ENCODE measurements at places on chromosomes 2 and 18.

GRCh38 chr2:12282780-12283695 is 433.7 kb upstream of the TRIB2 start:
- H3K36me3 ChIP-seq = no peaks in the 10 kb centered on the region
- H3K4me3 ChIP-seq = no peak overlapping the region
- no peak for DNase-seq
- H3K4me1 ChIP-seq = peaks cover 11% of the 10 kb centered on the region
- H3K27ac ChIP-seq = no peak overlapping the region

GRCh38 chr18:63336366-63337099 is 17.0 kb upstream of the BCL2 start:
- H3K36me3 ChIP-seq = peaks cover 58% of the 10 kb centered on the region
- no peaks in the 10 kb centered on the region for H3K27me3 ChIP-seq
- H3K4me3 ChIP-seq = peak overlapping the region; percentile 37
- peak overlapping the region; percentile 84 for H3K27ac ChIP-seq

GRCh38 chr2:51084750-51085149 is 52.8 kb upstream of the NRXN1 start:
- no peaks in the 10 kb centered on the region for H3K36me3 ChIP-seq
- no peaks in the 10 kb centered on the region for H3K4me1 ChIP-seq
- no peak for DNase-seq
- H3K4me3 ChIP-seq = no peak overlapping the region

DNA sequence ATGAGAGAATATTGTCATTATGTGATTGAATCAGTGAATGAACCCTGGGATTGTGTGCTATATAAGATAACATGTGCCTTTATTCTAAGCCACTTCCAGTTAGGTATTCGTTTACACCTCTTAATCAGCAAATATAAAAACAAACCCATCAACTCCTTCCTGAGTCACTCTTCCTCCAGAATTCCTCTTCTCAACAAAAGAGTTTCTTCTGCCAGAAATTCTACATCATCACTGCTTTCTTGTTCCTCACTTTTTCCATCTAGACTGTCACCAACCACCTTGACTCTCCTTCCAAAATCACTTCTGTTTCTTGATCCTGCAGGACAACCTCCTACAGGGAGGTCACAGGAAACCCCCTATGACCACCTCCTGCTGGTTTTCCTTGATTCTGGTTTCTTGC is 261.4 kb downstream of the CYP26B1 start:
- peak; percentile 63 for DNase-seq
- no peak overlapping the region for H3K4me3 ChIP-seq
- H3K27ac ChIP-seq = no peak overlapping the region

DNA sequence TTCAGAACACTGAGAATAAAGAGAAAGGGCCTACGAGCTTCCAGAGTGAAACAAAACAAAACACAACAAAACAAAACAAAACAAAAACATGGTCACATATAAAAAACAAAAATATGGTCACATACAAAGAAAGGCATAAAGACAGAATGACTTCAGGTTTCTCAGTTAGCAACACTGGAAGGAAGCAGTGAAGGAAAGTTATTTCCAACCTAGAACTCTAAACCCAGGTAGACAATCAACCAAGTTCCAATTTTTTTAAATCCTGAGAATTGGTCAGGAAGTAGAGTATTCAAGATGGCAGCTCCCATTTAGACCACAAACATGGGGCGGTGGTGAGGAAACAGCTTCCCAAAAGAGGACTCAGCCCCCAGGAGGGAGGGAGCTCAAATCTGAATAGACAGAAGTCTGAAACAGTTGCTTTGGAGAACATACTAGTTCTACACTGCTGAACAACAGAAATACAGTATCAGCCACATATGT is 9.1 kb downstream of the DRC1 start:
- no peak overlapping the region for H3K4me3 ChIP-seq
- no peaks in the 10 kb centered on the region for H3K27me3 ChIP-seq
- no peaks in the 10 kb centered on the region for H3K4me1 ChIP-seq
- H3K27ac ChIP-seq = no peak overlapping the region
- no peak for DNase-seq

DNA sequence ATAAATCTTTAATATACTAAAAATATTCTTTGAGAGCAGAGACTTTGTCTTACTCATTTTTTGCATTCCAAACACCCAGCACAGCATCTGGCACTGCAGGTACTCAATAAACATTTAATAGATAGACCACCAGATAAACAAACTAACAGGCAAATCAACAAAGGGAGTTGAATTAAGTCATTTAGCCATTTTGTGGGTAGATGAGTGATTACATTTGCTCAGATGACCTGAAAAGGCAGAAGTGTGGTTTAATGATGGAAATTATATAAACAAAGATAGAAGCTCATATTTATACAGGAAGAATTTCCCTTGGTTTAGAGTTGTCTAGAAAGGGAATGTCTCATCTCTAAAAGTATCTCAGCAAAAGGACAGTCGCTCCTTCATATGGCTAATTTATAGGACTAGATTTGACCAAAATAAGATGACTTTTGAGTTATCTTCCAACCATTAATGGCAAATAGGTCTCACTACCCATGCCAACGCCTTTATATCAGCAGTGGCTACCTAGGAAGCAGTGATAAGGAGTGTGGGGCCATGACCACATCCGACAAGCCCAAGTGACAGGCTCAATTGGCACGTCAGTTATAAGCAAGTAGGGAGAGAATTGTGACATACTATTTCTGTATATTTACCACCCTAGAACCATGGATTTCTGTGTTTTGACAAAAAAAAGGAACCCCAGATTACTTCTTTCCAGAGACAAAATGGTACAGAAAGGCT is 173.5 kb downstream of the ATAD2B start:
- peaks cover 12% of the 10 kb centered on the region for H3K36me3 ChIP-seq
- no peak for DNase-seq
- H3K4me1 ChIP-seq = peaks cover 31% of the 10 kb centered on the region

GRCh38 chr18:63831080-63831788 is 56.0 kb downstream of the SERPINB7 start:
- DNase-seq = peak; percentile 69
- H3K4me1 ChIP-seq = peaks cover 66% of the 10 kb centered on the region
- no peak overlapping the region for H3K4me3 ChIP-seq
- H3K36me3 ChIP-seq = no peaks in the 10 kb centered on the region

GRCh38 chr2:27441958-27442919 is at the start of gene KRTCAP3:
Gene KRTCAP3 (plus strand): TSS chr2:27442381. CDS start chr2:27442413, 32 bp downstream.
- no peak within 1 kb of the TSS for H3K4me3 ChIP-seq
- no peak for DNase-seq
- peaks cover 33% of the 10 kb centered on the region for H3K36me3 ChIP-seq

DNA sequence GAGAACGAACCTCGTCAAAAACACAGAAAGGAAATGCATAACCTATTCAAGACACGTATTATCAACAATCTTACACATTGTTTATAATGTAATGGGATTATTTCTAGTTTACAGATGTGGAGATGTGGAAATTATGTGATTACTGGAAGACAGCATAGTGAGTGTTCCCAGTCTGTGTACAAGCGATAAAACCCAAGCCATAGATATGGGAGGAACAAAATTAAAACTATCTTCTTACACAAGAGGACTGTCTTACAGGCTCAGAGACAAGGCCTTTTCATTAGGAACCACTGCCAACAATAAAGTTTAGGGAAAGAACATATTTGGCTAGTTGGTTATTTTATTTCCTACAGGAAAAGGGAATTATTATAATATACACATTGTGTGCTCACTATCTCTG is 20.3 kb downstream of the COBLL1 start:
- no peak for DNase-seq
- no peak overlapping the region for H3K27ac ChIP-seq
- H3K27me3 ChIP-seq = no peaks in the 10 kb centered on the region

DNA sequence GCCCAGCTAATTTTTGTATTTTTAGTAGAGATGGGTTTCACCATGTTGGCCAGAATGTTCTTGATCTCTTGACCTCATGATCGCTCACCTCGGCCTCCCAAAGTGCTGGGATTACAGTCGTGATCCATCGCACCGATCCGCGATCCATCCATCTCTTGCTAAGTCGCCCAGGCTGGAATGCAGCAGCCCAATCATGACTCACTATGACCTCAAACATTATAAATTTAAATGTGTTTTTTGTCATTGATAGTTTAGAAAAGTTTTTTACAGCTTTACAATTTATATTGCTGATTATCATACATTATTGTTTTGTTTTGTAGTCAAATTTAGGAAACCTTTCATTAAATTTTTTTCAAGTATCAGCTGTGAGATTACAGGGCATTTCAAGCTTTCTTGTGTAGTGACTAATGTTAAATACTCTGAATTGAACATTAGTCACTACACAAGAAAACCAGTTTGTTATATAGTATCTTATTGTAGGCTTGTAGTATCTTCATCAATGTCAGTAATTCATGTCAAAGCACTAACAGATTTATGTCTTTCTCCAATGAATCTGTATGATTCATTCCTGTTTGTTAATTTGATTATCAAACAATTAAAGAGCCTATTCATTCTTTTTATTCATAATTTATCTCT is 37.5 kb downstream of the NR4A2 start:
- no peak overlapping the region for H3K4me3 ChIP-seq
- peak; percentile 17 for DNase-seq
- no peaks in the 10 kb centered on the region for H3K36me3 ChIP-seq
- no peaks in the 10 kb centered on the region for H3K27me3 ChIP-seq

- H3K27ac ChIP-seq = no peak overlapping the region
- no peak overlapping the region for H3K4me3 ChIP-seq
- peak; percentile 63 for DNase-seq
- H3K27me3 ChIP-seq = peaks cover 27% of the 10 kb centered on the region
- H3K4me1 ChIP-seq = no peaks in the 10 kb centered on the region
- no peaks in the 10 kb centered on the region for H3K36me3 ChIP-seq
Measured at GRCh38 chr2:26652361-26653041, 11.3 kb upstream of the CIB4 start.

DNA sequence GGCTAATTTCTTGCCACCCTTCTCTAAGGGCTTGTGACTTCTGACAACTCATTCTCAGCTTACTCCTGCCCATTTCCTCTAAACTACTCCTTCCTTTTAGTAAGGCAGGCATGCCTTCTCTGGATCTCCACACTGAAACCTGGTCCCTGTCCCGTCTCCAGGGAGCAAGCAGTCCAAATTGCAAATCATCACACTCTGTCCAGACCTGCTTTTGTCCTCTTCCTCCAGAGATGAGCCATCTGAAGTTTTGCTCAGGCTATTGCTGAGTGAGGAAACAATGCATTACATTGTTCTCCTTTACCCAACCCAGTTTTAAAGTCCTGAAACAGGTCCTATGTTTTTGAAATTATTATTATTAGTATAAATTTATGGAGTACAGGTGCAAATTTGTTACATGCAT is 57.3 kb downstream of the ARHGAP25 start:
- no peak for DNase-seq
- no peak overlapping the region for H3K4me3 ChIP-seq
- no peaks in the 10 kb centered on the region for H3K4me1 ChIP-seq

GRCh38 chr2:220394433-220394832 is 767.0 kb downstream of the SLC4A3 start:
- peak; percentile 60 for DNase-seq
- no peak overlapping the region for H3K4me3 ChIP-seq
- no peak overlapping the region for H3K27ac ChIP-seq
- H3K27me3 ChIP-seq = no peaks in the 10 kb centered on the region
- no peaks in the 10 kb centered on the region for H3K36me3 ChIP-seq
- H3K4me1 ChIP-seq = no peaks in the 10 kb centered on the region

GRCh38 chr18:77043541-77044280 is 88.9 kb downstream of the MBP start:
- DNase-seq = no peak
- H3K36me3 ChIP-seq = no peaks in the 10 kb centered on the region
- H3K27me3 ChIP-seq = no peaks in the 10 kb centered on the region
- no peak overlapping the region for H3K4me3 ChIP-seq

GRCh38 chr2:11430729-11431128 is 35.2 kb downstream of the E2F6 start:
- no peak overlapping the region for H3K4me3 ChIP-seq
- no peaks in the 10 kb centered on the region for H3K36me3 ChIP-seq
- no peak overlapping the region for H3K27ac ChIP-seq
- no peaks in the 10 kb centered on the region for H3K27me3 ChIP-seq

GRCh38 chr2:67311536-67311935 is 85.6 kb upstream of the ETAA1 start:
- peaks cover 30% of the 10 kb centered on the region for H3K4me1 ChIP-seq
- DNase-seq = peak; percentile 67
- no peak overlapping the region for H3K4me3 ChIP-seq
- no peaks in the 10 kb centered on the region for H3K36me3 ChIP-seq
- no peak overlapping the region for H3K27ac ChIP-seq

GRCh38 chr2:174518395-174518794 is 31.6 kb upstream of the GPR155 start:
- H3K27me3 ChIP-seq = peaks cover 35% of the 10 kb centered on the region
- no peak overlapping the region for H3K27ac ChIP-seq
- peak; percentile 26 for DNase-seq

- no peak overlapping the region for H3K4me3 ChIP-seq
- no peaks in the 10 kb centered on the region for H3K27me3 ChIP-seq
- H3K4me1 ChIP-seq = peaks cover 26% of the 10 kb centered on the region
- H3K27ac ChIP-seq = no peak overlapping the region
Measured at GRCh38 chr2:216644842-216645635, 11.8 kb downstream of the IGFBP2 start.

GRCh38 chr18:66013969-66014368 is 263.2 kb downstream of the CDH7 start:
- H3K4me3 ChIP-seq = no peak overlapping the region
- H3K4me1 ChIP-seq = no peaks in the 10 kb centered on the region
- H3K27ac ChIP-seq = no peak overlapping the region
- H3K27me3 ChIP-seq = no peaks in the 10 kb centered on the region

DNA sequence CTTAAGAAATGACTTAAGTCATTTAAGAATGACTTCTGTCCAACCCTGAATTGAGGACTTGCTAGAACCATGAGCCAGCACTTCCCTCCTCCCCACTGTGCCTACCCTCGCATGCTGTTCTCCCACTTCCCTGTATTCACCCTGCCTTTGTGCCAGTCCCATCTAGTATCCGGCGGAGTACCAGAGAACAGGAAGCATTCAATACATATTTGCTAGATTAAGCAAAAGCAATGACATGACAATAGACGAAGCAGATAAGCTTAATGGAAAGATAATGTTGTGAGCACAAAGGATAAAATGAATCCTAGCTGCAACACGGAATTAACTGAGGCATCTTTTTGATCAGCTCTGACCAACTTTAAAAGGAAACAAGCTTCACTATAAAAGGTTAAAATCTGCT is 328.5 kb downstream of the TDRD15 start:
- no peaks in the 10 kb centered on the region for H3K27me3 ChIP-seq
- DNase-seq = no peak
- H3K4me1 ChIP-seq = no peaks in the 10 kb centered on the region
- no peak overlapping the region for H3K4me3 ChIP-seq

DNA sequence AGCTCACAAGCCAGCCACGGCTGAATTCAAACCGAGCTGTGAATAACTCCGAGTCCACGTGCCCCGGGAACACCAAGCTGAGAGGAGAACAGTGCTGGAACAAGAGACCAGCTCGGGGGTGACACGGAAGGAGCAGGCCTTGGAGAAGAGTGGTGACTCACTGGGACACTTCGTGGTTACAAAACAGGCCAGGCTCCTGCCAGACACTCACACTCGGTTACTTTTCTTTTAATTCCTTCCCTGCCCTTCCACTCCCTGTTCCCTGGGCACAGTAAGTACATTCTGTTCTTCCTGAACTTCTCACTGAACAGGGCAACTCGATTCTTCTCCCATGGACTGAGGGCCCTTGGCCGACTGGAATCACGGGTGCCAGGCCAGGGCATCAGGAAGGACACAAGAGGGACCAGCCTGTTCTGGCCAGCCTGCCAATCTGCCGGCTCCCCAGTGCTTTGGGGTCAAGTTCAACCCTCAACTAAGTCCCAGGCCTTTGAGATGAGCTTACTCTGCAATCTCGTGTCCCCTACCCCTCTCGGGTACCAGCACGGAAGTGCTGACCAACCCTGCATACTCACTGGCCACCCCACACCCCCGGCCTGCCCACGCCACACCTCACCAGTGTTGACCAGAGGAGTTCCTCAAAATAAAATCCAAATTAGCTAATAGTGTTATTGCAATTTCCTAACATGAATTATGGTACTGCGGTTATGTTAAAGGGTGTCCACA is 87.5 kb downstream of the TFCP2L1 start:
- DNase-seq = peak; percentile 91
- H3K27ac ChIP-seq = no peak overlapping the region
- H3K4me3 ChIP-seq = no peak overlapping the region
- no peaks in the 10 kb centered on the region for H3K27me3 ChIP-seq
